Activated CD4-positive, alpha-beta T cell treated with anti-CD3 and anti-CD28 coated beads, Interleukin-2, amount 50 U/mL, for 16 hours (primary cell): ENCODE measurements at places on chromosomes 5 and 9.

GRCh38 chr9:94983552-94983951 is 257.1 kb downstream of the AOPEP start:
- no peak for DNase-seq

GRCh38 chr5:62560786-62561185 is 17.8 kb upstream of the LRRC70 start:
- no peak for DNase-seq

DNA sequence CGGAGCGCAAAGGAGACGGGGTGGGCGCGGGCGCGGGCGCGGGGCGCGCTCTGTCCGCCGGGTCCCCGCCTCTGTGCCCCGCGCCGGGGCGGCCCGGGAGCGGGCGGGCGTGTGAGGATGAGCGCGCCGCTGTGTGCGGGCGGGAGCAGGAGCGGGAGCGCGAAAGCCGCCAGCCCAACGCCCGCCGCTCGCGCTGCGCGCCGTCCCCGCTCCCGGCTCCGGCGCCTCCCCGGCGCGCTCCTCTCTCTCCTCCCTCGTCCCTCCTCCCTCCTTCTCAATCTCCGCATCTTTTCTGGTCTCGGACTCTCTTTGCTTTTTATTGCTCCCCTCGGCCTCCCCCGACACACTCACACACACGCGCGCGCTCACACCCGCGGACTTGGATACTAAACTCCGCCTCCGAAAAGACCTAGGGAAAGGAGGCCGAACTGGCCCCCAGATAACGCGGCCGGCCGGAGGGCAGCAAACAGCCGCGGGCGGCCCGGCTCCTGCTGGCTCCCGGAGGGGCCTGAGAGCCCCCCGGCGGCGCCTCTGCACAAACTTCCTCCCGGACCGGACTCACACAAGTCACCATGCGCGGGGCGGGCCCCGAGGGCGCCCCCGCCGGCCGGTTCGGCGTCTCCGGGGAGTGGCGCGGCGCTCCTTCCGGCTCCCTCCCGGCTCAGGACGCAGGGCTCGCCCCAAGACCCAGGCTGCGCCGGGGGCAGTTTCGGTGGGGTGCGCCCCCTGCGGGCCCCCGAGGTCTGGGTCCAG is at the start of gene FIBCD1:
FIBCD1 (minus strand) TSS at position 596 of the 753 bp plus-strand sequence. CDS start 640 bp downstream, outside the sequence.
- peak; percentile 21 for DNase-seq

DNA sequence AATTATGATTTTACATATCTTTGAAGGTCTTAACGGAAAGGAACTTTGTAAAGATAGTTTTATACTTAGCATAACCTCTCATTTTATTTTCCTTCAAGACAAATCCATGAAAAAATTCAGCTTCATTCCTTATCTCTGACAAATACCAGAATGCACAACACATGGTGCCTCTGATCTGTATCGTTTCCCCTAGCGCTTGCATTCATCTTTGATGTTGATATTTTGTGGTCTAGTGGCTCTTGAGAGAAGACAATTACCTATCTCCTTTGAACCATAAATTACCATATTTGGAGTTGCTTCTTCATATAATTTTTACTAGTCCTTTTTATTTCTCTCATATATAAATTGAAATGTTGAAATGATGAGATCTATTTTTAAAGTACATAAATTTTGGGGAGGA is 551.3 kb downstream of the PDE4D start:
- DNase-seq: no peak

GRCh38 chr5:548256-548655 is 24.0 kb upstream of the SLC9A3 start:
- no peak for DNase-seq
